ENCODE measurements at places on chromosomes 12 and 14.

DNA sequence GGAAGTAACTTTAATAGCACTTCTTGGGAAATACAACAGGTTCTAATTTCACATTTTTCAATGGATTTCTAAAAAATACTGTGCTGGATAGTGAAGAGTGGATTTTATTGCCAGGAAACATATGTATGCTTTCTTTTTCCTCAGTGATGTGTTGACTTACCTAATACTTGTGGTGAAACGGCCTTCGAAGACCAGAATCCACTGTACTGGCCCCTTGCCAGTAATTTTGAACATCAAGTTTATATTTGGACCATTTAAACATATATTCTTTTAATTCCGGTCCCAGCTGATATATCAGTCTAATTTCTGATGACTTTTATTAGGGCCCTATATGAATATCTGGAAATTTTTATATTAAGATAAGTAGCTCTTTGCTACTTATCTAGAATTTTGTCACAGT is 1.8 kb downstream of the MSRB3 start:
- no peak for DNase-seq

DNA sequence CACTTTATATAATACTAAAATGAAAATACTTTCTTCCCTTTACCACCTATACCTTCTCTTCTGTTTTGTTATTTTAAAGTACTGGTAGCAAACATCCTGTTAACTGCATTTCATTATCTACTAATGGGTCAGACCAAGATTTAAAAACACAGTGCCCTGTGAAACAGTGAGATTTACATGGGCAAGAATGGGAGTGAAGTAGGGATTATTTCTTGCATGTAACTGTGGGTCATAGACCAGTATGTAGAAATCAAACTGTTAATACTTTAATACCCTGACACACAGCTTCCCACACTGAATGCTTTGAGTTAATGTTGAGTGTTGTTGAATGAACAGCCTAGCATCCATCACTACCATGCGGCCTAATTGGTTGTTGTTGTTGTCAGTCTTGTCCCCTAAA is 61.6 kb downstream of the PLEKHA5 start:
- DNase-seq, result no peak

GRCh38 chr14:76638841-76639240 is 122.4 kb upstream of the VASH1 start:
- no peak for DNase-seq

DNA sequence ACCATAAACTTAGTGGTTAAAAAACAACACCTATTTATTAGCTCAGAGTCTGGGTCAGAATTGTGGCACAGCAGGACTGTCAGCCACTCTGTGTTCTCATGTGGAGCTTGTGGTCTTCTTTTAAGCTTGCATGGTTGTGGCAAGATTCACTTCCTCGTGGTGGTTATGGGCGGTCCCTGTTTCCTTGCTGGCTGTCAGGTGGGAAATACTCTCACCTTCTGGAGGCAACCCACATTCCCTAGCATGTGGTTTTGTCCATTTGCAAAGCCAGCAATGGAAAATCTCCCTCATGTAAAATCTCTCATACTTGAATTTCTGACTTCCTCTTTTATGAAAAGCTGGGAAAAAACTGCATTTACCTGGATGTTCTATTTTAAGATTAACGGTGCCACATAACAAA is 229.8 kb downstream of the ALX1 start:
- no peak for DNase-seq

- no peak for DNase-seq
Measured at GRCh38 chr14:34062353-34062973, 111.6 kb upstream of the EGLN3 start.

GRCh38 chr12:56998316-56998715 is 8.0 kb downstream of the ZBTB39 start:
- DNase-seq, result no peak

- DNase-seq, result no peak
Measured at GRCh38 chr12:31203261-31203660, 122.7 kb downstream of the SINHCAF start.

GRCh38 chr14:104425171-104425681 is 154.3 kb upstream of the C14orf180 start:
- no peak for DNase-seq

GRCh38 chr14:105074601-105075053 is 9.4 kb upstream of the GPR132 start:
- no peak for DNase-seq

- no peak for DNase-seq
Measured at GRCh38 chr12:39627914-39628313, 8.3 kb upstream of the ABCD2 start.

DNA sequence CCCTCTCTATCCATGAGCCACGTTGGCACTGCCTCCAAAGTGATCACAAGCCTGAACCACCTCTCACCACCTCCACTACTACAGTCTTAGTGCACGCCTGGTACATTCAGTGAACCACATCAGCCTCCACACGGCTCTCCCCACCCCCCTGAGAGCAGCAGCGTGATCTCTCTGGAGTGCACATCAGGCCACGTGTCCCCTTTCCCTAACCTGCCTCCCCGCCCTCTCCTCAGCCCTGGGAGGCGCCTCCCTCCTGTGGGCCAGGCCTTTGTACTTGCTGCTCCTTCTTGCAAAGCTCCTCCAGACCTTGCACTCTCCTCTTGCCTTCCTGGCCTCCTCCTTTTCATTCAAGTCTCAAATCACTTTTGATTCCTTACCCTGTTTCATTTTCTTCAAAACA is 49.8 kb downstream of the SLC6A12 start:
- DNase-seq, result no peak

GRCh38 chr12:70487440-70487839 is 121.3 kb downstream of the KCNMB4 start:
- no peak for DNase-seq

GRCh38 chr12:108270035-108270848 is 68.9 kb downstream of the CMKLR1 start:
- DNase-seq, result no peak

All from CD4-positive, alpha-beta T cell (primary cell).